ENCODE measurements at places on chromosomes 6 and 20.

DNA sequence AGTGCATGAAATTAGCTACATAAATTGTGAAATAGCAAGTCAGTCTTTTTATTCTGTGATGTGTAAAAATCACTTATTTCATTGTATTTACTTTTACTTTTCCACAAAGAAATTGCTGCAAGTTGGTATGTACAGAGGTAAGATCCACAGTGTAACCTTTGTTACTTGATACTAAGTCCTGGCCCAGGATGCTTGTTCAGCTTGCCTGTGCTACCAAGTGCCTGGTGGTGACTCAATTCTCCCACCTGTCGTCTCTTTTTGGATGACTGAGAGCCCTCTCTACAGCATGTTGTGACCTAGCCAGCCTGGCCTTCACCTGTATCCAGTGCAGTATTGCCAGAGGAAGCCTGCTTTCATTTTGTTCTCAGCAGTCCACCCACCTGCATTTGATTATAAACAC is 54.9 kb downstream of the ANKRD6 start:
- peak; percentile 9 for DNase-seq

- DNase-seq: no peak
These were observed 128.9 kb upstream of the BEND3 start for GRCh38 chr6:107244082-107244741.

GRCh38 chr6:110951008-110951407 is 7.5 kb upstream of the GTF3C6 start:
- DNase-seq: no peak

DNA sequence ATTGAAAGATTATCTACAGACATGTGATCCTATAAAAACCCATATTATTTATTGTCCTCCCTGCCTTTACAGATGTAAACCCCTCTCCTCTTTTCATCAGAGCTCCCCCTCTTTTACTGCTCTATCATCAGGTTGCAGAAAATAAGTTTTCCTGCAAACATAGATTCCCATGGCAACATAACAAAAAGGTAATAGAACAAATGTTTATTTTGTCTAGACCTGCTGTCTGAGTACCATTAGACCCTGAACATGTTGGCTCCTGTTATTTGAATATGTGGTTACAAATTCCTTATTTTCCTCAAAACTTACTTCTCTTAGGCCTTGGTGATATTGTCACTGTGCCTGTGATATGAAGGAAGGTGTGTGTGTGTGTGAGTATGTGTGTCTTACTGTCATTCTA is 11.5 kb downstream of the MAPK14 start:
- DNase-seq: no peak

DNA sequence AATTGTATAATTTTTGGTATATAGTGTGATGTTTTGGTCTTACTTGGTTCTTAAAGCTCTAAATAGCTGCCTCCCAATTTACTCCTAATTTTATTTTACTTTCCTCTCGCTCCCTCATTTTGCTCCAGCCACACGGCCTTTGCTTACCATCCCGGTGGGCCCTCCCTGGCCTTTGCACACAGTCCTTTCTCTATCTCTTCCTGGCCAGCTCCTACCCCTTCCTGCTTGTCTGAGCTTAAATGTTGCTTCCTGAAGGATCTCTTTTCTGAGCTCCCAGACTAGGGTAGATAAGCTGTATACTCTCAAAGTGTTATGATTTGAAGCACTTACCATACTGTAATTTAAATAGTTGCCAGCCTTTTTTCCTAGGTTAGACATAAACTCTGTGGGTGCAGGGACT is 121.7 kb downstream of the UTRN start:
- DNase-seq: no peak

GRCh38 chr6:107786709-107787588 is 37.2 kb downstream of the SCML4 start:
- peak; percentile 31 for DNase-seq

DNA sequence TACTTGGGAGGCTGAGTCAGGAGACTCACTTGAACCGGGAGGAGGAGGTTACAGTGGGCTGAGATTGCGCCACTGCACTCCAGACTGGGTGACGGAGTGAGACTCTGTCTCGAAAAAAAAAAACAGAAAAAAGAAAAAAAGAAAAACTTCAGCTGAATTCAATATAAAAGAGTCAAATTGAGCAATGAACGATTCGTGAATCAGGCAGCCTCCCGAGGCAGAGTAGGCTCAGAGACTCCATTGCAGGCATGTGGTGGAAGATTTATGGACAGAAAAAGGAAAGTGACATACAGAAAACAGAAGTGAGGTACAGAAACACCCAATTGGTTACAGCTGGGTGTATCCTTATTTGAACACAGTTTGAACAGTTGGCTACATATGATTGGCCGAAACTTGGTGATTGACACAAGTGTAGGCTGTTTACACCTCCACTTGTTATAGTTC is 56.3 kb downstream of the HLA-DPB1 start:
- DNase-seq: no peak

GRCh38 chr6:43338243-43338642 is 29.6 kb upstream of the CRIP3 start:
- DNase-seq: no peak

GRCh38 chr6:146883640-146884531 is 285.1 kb downstream of the ADGB start:
- no peak for DNase-seq

GRCh38 chr6:4023240-4023639 is 55.7 kb downstream of the FAM217A start:
- DNase-seq: no peak

DNA sequence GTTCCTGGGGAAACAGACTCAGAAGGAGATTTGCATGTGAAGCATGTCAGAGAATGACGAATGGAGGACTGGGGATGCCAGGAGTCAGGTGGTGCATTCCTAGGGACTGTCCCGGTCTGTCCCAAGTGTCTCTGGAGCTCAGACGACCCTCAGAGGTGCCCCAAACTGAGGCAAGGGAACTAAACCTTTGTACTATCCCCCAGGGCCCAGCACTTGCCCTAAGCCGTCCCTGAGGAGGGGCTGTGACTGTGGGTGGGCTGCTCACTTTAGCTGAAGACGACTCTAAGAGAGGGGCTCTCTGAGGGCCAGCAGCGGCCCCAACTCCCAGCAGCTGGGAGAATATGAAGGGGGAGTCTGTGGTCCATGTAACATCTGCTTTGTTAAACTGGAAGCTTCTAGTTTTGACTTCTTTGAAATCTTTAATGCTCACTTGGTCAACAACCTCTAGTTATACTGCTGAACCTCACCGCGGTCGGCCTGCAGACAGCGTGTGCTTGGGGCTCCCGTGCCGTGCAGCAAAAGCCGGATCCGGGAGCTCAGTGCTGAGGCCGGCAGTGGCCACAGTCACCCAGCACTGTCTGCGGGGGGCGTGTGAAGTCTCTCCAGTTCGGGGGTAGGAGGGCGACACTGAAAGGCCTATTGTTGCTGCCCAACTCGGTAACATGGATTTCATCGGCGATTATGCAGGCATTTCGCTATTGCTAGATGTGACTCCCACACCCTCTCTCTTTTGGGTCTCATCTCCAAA is 34.2 kb downstream of the TUBB2B start:
- DNase-seq: no peak

DNA sequence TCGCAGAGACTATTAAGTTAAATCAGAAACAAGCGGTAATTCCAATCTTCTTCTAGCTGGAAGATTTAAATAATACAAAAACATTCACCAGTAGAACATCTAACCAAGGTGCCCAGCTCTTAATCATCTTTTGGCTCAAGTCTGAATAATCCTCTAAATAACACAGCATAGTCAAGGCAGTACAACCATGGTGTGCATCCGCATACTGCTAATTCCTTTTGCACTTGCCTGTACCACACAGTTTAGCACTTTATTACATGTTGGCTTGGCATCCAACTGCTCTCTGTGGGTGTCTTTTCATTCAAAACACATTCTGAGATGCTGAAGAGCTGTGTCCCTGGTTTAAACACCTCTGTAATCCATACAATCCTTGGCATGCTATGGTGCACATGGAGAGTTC is 42.3 kb downstream of the VGLL2 start:
- no peak for DNase-seq

- DNase-seq: no peak
These were observed 104.4 kb upstream of the BMP2 start for GRCh38 chr20:6663104-6663503.

DNA sequence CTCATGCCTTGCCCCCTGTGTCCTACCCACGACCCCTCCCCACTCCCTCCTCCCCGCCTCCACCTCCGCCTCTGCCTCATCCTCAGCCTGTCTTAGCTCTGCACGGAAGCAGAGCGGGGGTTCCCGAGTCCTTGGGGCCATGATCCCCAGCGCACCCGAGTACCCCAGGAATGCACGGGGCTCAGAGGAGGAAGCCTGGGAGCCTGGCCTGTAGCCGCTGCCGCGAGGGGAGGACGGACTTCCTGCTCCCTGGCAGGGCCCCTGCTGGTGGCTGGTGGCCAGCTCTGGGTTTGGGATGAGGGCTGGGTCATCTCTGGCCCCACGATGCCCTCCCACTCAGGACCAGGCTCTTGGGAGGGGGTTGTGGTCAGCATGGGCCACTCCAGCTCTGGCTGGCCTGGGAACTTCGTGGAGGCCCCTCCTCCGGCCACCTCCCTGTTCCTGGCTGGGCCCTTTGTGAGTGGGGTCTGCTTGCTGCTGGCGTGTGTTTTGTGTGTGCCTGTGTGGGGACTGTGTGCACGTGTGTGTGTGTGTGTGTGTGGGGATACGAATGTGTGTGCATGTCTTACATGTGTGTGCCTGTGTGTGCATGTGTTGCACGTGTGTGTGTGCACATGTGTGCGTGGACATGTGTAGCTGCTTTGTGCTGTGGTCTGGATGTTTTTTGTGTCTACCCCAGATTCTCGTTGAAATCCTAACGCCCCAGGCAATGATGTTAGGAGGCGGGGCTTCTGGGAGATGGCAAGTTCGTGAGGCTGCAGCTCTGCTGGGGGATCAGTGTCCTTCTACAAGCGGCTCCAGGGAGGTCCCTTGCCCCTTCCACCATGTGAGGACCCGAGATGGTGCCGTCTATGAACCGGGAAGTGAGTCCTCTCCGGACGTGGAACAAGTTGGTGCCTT is 1.3 kb upstream of the RBBP8NL start:
- no peak for DNase-seq

- no peak for DNase-seq
These were observed 15.3 kb downstream of the PPARD start for GRCh38 chr6:35357677-35358076.

GRCh38 chr6:40556881-40557280 is 30.3 kb downstream of the LRFN2 start:
- DNase-seq: no peak

- DNase-seq: no peak
These were observed 945 bp downstream of the FAXC start for GRCh38 chr6:99348288-99349170.

GRCh38 chr6:165717732-165718465 is 54.9 kb upstream of the PDE10A start:
- DNase-seq: no peak

GRCh38 chr6:30500421-30501355 is 11.4 kb downstream of the HLA-E start:
- DNase-seq: no peak

DNA sequence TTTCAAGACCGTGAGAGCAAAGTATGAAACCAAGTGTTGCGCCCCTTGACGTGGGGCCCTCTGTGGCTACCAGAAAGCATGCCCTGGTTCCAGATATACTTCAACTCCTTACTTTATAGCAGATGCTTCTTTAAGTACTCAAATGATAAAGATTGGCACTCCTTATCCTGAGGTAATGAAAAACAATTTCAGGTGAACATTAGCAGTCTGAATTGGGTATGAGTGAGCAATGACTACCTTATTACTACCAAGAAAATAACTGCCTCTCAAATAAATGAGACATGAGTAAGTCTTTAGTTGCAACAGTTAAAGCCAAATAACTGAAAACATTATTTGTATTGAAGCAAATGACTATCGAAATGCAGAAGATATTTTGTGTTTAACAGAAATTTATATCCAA is 408.7 kb downstream of the MMUT start:
- no peak for DNase-seq

GRCh38 chr6:144659202-144660182 is 374.4 kb downstream of the UTRN start:
- peak; percentile 21 for DNase-seq

DNA sequence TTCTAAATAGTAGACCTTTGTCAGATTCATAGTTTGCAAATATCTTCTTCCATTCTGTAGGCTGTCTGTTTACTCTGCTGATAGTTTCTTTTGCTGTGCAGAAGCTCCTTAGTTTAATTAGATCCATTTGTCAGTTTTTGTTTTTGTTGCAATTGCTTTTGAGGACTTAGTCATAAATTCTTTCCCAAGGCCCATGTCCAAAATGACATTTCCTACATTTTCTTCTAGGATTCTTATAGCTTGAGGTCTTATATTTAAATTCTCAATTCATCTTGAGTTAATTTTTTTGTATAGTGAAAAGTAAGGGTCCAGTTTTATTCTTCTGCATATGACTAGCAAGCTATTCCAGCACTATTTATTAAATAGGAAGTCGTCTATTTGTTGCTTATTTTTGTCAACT is 287.0 kb downstream of the PACRG start:
- no peak for DNase-seq

GRCh38 chr6:93940381-93940780 is 521.0 kb upstream of the EPHA7 start:
- DNase-seq: no peak

- DNase-seq: no peak
These were observed 126.6 kb upstream of the SALL4 start for GRCh38 chr20:51928931-51929330.

DNA sequence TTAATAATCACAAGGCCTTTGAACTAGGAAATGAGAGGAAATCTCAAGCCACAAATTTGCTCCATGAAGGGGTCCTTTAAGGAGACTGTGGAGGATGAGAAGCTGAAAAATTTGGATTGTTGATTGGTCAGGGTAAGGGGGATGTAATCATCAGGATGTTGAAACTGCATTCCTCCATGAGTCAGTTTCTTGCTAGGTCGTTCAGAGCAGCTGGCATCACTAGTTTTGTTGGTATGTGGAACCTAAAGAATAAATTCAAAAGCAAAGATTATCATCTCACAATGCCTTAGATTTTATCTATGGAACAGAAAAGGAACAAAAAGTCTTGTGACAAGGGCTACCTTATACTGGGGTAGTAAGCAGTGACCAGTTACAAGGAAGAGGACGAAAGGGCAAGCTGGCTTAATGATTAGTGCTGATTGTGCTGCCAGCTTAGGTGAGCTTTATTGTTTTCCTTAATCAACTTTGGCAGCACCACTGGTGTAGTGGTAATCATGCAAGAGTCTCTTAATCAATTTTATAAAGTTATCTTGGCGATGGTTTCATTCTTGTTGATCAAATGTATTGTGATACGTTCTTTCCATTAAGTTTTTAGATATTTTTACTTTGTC is 36.6 kb downstream of the CRISP2 start:
- DNase-seq: no peak

- peak; percentile 52 for DNase-seq
These were observed 525 bp downstream of the NCOA7 start for GRCh38 chr6:125791151-125791819.

- DNase-seq: no peak
These were observed 868 bp downstream of the LTV1 start for GRCh38 chr6:143844006-143844405.

DNA sequence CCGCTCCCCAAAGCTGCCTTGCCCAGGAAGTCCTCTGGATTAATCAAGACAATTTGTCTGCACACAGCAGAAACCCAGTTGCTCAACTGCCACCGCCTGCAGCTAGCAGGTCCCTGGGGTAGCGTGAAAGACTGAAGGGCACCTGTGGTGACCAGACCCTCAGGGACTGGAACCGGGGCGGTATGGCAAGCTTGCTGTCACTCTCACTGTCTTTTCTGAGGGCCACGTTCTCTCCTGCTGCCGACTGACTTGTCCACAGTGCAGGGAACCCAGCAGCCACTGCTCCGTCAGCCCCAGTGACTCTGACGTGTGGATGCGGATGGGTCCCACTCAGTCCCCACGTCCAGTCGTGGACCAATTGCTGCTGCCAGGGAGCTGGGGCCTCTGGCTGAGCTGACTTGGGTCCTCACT is 72.8 kb upstream of the PMEPA1 start:
- DNase-seq: no peak

Measured in stimulated activated CD4-positive, alpha-beta T cell treated with anti-CD3 and anti-CD28 coated beads, Interleukin-15, amount 100 ng/mL, for 24 hours (primary cell).